ENCODE measurements at places on chromosomes 1 and 21. TPM values are rescaled to one million over a fixed set of nuclear protein-coding genes. Genes with fewer than 3 reads are reported as not detected.

Gene DSCAM
- 0.53 TPM for total RNA-seq

Gene S100A9
- total RNA-seq = 735 TPM

Gene TMEM82
- total RNA-seq = not detected

Gene LRRC71
- total RNA-seq = not detected

Data from bronchial epithelial cell (primary cell).